ENCODE measurements at places on chromosomes 7 and 10.
A peak's percentile ranks its signal among the peaks of the same experiment; 100 is the strongest.

- peak; percentile 81 for DNase-seq
Observed at GRCh38 chr10:113854761-113855588, 514 bp downstream of the NHLRC2 start.

DNA sequence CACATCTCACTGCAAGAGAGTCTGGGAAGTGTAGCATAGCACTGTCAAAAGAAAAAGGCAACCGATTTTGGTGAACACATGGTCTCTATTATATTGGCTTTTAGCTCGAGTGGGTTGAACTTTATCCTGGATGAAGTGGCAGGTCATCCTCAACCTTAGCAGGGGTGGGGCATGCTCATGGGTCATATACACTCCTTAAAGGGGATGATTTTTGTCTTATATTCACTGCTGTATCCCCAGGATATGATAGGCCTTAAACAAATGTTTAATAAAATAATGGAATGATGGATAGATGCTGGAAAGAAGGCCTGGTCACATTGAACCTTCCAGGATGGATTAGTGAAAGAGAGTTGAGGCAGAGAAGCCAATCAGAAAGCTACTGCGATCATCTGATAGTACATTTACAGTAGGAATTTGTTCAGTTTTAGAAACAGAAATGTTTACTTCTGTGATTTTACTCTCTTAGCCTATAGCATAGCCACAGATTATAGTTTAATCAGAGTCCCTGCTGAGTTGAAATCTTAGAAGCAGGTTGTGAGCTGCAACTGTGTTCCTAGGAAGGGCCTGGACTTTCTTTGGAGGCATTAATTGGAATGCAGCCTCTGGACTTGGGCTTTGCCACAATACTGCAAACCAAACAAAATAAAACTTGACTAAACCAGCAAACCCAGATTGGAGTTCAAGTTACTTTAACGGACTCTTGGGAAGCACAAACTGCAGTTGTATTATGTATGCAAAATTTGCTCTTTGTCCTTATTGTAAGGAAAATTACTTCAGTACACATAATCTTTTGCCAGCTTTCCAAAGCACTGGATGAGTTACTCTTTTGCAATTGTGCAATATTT lies 138.3 kb downstream of the BMPER start:
- no peak for DNase-seq

GRCh38 chr10:85600744-85601081 lies 765.9 kb downstream of the GRID1 start:
- DNase-seq, result no peak

DNA sequence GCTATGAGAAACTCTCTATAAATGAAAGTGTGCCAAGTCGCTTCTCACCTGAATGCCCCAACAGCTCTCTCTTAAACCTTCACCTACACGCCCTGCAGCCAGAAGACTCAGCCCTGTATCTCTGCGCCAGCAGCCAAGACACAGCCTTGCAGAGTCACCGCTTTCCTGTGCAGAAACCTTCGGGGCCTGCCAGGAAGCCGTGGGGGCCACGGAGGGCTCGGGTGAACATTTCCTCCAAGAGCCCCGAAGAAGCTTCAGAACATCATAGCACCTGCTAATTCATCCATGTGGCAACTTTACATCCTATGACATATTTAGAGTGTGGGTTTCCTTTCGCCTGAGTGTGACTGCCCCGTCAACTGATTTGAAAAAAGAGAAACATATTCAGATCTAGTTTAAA lies 55.7 kb upstream of the PRSS58 start:
- no peak for DNase-seq

DNA sequence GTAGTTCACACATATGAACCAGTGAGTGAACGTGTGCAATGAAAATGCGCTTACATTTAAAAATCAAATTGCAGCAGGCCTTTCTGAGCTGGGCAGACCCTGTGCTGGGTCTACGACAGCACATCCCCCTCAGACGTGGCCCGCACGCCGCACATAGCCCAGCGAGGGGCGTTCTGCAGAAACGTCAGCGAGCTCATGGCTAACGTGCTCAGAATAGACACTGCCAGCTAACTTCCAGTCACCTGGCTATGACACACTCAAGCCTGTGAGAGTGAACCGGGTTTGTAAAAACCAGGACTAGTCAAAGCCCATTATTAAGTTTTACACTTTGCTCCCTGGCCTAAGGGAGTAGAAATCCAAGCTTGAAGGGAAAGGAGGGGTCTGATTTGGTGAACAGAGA lies 108.1 kb upstream of the INSIG1 start:
- no peak for DNase-seq

- DNase-seq, result no peak
Observed at GRCh38 chr10:30917789-30918188, 113.9 kb downstream of the ZNF438 start.

DNA sequence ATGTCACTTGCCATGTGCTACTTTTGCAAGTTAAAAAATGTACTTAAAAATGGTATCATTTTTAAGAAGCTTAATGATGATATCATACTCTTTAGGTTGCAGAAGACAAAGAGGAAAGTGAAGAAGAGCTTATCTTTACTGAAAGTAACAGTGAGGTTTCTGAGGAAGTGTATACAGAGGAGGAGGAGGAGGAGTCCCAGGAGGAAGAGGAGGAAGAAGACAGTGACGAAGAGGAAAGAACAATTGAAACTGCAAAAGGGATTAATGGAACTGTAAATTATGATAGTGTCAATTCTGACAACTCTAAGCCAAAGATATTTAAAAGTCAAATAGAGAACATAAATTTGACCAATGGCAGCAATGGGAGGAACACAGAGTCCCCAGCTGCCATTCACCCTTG lies 6.1 kb downstream of the LMOD2 start:
- no peak for DNase-seq

DNA sequence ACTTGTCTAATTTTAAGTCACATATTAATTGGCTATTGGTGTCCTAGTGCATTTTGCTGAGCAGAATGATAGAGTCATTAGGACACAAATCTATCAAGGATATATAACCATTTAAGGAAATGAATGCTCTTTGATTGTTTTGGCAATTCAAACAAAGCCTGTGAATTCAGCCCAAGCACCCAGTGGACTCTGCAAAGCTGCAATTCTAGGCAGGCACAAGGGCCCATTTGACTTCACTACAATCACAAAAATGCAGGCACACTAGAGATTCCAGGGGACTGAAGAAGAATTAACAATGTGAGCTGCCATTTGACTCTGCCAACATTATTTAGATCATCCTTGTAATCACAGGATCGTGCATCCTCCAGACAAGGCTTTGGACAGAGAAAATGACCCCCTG lies 544.2 kb upstream of the PHF14 start:
- DNase-seq, result no peak

- DNase-seq, result no peak
Observed at GRCh38 chr7:106678795-106679152, 17.8 kb upstream of the CCDC71L start.

DNA sequence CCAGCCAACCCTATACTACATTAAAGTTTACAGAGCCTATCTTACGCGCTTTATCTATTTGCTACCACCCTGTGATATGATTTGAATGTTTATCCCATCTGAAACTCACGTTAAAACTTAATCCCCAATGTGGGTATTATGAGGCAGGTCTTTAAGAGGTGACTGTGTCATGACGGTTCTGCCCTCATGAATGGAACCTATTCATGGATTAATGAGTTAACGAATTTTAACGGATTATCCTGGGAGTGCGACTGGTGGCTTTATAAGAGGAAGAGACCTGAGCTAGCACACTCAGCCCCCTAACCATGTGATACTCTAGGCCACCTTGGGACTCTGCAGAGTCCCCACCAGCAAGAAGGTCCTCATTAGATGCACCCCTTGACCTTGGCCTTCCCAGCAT lies 37.8 kb downstream of the SRPK2 start:
- no peak for DNase-seq

- DNase-seq, result no peak
Observed at GRCh38 chr10:59006511-59007306, 169.7 kb upstream of the PHYHIPL start.

- DNase-seq, result no peak
Observed at GRCh38 chr10:34766811-34767494, 48.1 kb downstream of the PARD3 start.

DNA sequence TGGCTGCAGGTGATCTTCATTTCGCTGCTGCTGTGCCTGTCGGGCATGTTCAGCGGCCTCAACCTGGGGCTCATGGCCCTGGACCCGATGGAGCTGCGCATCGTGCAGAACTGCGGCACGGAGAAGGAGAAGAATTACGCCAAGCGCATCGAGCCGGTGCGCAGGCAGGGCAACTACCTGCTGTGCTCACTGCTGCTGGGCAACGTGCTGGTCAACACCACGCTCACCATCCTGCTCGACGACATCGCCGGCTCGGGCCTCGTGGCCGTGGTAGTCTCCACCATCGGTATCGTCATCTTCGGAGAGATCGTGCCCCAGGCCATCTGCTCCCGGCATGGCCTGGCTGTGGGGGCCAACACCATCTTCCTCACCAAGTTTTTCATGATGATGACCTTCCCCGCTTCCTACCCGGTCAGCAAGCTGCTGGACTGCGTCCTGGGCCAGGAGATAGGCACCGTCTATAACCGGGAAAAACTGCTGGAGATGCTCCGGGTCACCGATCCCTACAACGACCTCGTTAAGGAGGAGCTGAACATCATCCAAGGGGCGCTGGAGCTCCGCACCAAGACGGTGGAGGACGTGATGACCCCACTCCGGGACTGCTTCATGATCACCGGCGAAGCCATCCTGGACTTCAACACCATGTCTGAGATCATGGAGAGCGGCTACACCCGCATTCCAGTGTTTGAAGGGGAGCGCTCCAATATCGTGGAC lies 1.3 kb downstream of the CNNM2 start:
- DNase-seq, result peak; percentile 55

DNA sequence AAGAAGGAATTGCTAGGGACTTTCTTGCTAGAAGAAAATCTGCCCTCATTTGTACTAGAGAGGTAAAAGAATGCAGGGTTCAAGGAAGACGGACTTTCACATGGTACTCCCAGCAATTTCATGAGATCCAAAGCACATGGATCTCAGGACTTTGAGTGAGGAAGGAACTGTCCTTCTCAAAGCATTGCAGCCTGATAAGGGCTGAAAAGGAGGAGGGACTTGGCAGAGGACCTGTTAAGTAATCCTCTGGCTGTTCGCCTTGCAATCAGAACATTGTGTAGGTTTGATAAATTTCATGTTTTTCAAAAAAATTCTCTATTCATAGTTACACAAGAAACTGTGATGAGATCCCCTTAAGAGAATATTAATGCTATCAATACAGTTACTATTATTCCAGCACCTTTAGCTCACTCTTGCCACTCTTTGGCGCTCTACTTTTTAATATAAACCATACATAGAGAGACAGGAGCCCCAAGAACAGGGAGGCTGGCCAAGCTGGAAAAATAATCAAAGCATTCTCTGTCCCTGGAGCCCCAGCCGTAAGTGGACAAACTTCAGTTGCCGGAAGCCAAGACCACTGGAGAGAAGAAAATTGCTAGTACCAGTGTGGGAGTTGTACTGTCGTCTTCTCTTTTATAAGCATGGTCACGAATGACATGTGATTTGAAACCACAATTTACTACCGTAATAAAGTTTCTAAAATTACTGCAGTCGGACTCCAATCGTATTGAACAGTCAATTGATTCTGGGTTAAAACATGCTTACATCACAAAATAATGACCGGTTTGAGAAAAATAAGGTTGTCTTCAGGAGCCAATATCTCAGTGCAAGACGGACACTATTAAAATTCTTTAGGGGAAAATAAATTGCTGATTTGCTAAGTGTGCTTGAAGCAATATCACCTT lies 424.4 kb downstream of the SDK1 start:
- no peak for DNase-seq

- peak; percentile 72 for DNase-seq
Observed at GRCh38 chr10:122342293-122343134, 32.0 kb upstream of the PLEKHA1 start.

GRCh38 chr10:21427804-21428481 lies 97.5 kb downstream of the SKIDA1 start:
- no peak for DNase-seq

- no peak for DNase-seq
Observed at GRCh38 chr10:88163572-88163971, 300.1 kb downstream of the PTEN start.

GRCh38 chr7:75536491-75536890 lies 44.4 kb downstream of the SPDYE5 start:
- no peak for DNase-seq

DNA sequence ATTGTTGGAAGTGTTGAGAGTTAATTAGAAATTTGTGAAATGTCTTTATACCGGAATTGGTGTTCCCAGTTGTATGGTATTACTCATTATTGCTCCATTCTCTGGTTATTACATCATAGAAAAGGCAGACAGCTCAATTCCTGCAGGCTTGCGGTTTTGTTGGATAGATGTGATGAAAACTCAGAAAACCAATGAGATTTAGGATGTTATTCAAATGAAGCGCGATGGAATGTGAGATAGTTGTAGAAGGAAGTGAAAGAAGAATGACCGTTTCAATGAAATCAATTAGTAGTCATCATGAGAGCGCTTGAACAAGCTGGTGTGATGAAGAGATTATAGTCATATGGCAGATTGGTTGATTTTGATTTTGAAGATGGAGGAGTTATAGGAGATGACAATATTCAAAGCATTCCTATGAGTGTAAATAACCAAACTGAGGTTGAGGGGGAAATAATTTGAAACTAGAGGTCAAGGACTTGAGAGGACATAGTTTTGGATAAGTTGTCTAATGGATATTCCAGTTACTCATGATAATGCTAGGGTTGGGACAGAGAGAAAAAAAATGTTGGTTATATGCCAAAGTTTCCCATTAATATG lies 991.5 kb downstream of the NRG3 start:
- DNase-seq, result no peak

DNA sequence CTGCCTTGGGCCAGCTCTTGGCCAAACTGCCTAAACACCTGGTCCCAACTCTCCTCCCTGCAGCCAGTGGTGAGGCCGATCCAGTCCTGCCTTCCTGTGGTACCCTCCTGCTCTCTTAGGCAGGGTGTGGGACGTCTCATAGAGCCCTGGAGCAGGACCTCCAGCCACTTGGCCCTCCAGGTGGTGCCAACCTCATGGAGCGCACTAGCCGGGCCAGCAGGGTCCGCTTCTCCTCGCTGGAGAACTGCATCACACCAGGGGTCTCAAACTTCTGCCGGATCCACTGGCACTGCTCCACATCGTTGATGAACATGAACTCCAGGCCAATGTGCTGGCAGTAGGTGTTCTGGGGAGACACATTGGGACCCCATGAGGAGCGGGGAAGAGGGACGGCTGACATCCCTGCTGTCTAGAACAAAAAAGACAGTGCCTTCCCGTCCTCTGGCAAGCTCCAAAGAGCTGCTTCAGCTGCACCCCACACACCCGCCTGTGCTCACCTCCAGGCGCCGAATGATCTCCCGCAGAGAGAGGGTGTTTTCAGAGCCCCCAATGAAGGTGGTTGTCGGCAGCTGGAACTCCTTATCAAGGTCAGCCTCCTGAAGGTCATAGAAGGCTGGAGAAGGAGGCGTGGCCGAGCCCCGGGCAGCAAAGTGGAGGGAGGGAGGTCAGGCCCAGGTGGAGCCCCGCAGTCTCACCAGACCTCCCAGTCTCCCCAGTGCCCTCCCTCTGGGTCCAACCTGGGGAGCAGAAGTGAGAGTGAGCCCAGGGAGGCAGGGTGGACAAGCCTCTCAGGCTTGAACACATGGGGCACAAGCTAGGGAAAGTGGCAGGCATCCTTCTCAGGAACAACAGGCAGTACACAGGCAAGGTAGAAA lies 10.2 kb downstream of the OGDHL start:
- DNase-seq, result peak; percentile 22

Data from H7 (cell line).